Stimulated activated CD4-positive, alpha-beta T cell treated with anti-CD3 and anti-CD28 coated beads, Interleukin-1b, Interleukin-23, amount 100 ng/mL, for 1 hour (primary cell): ENCODE measurements at places on chromosomes 2 and 18.

- DNase-seq, result no peak
Observed at GRCh38 chr2:203510941-203511305, 24.2 kb downstream of the RAPH1 start.

GRCh38 chr2:121333231-121333630 lies 48.2 kb upstream of the TFCP2L1 start:
- DNase-seq, result no peak

DNA sequence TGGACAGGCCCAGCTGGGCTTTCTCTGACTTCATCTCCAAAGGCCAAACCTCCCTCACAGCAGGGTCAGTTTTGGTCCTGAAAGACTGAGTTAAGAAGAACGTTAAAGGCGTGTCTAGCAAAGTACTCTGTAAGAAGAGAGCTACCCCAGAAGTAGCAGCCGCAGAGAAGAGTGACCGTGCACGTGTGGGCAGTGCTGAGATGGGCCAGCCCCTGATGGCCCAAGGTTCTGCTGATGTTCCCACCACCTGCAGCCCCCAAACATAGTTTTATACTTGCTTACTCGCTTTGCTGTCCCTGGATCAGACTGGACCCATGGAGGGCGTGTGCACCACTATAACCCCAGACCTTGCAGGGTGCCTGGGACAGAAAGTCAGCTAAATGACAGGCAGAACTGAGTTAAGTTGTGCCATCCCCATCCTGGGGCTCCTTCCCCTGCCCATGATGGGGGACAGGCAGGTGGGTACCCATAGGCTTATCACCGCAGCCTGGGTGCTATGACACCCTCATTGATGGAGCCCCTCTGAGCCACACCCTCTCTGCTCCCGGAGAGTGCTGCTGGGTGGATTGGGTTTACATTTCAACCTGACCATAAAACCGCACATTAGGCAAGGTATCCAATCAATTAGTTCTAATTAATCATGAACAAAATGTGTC lies 367.3 kb upstream of the HS6ST1 start:
- DNase-seq, result no peak

DNA sequence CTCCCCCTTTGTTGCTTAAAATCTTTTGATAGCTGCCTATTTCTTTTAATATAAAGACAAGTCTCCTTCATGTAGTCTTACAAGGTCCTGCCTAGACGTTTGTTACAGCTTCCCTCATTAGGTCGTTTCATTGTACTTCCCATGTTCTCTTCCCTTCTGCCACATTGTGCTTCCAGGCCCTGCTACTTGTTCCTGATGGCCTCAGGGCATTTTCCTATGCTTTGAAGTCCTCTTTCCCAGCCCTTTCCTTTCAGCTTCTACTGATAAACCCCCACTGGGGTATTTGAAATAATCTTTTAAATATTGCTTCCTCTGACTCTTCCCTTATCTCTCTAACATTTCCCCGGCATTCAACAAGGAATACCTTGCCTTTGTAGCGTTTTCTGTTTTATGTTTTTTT lies 67.4 kb downstream of the UBE2E3 start:
- DNase-seq, result no peak

DNA sequence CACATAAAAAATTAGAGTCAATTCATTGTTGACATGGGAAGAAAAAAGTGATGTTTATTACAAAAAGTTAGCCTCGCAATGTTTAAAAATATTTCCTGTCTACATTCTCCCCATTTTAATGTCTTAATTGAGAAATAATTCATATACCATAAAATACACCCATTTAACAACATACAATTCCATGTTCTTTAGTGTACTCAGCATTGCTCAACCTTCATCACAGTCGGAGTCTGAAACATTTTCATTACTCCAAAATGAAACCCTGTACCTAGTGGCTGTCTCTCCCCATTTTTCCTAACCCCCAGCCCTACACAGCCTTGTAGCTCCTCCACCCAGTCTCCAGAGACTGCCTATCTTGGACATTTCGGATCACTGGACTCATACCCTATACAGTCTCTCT lies 103.9 kb upstream of the CBLN2 start:
- DNase-seq, result no peak

GRCh38 chr2:48240912-48241311 lies 289.0 kb upstream of the STON1 start:
- DNase-seq, result no peak

- DNase-seq, result no peak
Observed at GRCh38 chr18:80074697-80075096, 34.4 kb upstream of the ADNP2 start.

- DNase-seq, result no peak
Observed at GRCh38 chr18:59498506-59499086, 139.5 kb upstream of the LMAN1 start.
